A549 (cell line): ENCODE measurements at places on chromosomes 1 and 21. TPM values are rescaled to one million over a fixed set of nuclear protein-coding genes. Genes with fewer than 3 reads are reported as not detected.

Gene OR14A2
- polyA plus RNA-seq: not detected in 3 replicates

Gene OR2M3
- not detected in 3 replicates for polyA plus RNA-seq

Gene PGLYRP4
- not detected in 3 replicates for polyA plus RNA-seq

Gene MYBPH
- not detected in 3 replicates for polyA plus RNA-seq

GRCh38 chr1:98304888-98305287, 356.6 kb upstream of the SNX7 start:
- no peak for DNase-seq

GRCh38 chr1:46072975-46073374, 59.5 kb downstream of the PIK3R3 start:
- DNase-seq: no peak

DNA sequence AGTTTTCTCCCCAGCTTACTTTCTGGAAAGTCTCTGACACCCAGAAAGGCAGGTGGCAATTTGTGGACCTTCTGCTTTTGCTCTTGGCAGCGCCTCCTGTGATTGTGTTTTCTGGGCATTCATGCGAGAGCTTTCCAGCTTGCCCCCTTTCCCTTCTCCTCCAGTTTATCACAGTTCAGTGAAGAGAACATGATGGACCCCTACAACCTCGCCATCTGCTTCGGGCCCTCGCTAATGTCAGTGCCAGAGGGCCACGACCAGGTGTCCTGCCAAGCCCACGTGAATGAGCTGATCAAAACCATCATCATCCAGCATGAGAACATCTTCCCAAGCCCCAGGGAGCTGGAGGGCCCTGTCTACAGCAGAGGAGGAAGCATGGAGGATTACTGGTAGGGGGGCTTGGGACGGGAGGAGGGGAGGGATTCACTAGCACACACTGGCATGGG, 24.3 kb upstream of the IKBKE start:
- no peak for DNase-seq

DNA sequence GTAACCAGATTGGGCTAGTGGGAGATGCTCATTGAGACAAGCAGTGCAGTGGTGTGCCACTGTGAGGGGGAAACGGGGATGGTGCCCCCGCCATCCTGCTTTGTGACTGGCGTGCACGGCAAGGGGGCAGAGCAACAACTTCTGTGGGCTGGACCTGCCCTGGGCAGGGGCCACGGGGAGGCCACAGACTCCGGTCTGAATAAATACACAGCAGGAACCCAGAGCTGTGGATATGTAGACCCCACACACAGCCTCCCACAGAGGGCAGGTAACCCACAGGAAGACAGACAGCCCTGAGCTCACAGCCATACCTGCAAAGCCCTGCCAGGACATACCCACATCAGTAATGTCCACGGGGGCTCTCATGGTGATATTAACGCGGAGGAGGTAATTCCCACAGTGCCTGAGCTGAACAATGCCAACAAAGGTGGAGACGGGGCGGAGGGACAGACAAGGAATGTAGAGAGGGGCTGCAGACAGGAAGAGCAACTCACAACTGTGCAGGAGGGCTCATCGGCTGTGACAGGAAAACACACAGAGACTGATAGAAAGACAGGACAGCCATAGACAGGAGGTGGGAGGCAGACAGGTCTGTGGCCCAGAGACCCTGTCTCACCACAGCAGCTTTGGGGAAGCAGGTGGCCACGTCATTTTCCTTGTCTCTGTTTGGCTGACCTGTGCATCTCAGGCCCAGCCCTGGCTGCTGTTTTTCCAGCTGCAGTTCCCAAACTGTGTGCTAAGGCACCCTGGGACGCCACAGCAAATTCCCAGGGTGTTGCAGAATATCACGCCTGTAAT, 4.9 kb upstream of the WNT3A start:
- DNase-seq: no peak

GRCh38 chr1:167012570-167012969, 23.5 kb downstream of the MAEL start:
- no peak for DNase-seq

GRCh38 chr1:3407021-3407420, 47.4 kb upstream of the ARHGEF16 start:
- no peak for DNase-seq

GRCh38 chr21:33359446-33359845, 34.7 kb downstream of the IFNAR1 start:
- DNase-seq: no peak

DNA sequence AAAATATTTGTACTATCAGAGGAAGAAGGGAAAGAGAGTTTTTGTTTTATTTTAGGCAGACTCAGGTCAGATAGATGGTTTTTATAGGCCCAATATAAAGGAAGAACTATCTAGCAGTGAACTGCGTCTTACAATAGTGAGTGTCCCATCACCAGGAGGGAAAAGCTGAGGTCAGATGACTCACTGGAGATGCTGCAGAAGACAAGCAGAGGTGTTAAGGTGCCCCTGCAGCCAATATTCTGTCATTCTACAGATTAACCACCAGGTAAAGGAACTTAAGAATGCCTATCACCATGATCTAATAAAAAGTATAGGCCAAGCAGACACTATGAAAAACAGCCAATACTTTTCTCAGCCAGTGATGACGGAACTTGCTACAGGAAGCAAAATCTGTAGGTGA, 29.6 kb downstream of the IVNS1ABP start:
- no peak for DNase-seq

DNA sequence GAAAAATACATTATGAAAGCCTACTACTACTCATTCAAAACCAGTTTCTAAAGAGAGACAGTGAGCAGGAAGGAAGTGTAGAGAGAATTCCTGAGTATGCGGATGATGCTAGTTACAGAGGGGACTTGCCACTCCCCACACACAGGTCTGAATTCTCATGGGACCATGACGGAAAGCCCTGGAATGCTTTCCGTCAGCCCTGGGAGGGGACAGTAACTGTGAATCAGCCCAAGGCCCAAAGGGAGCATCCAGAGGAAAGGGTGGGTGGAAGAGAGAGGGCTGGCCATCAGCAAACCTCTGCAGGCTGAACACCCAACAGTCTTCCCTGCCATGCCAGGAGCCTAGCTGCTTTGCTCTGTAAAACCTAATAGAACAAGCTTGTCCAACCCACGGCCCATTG, 36.4 kb downstream of the RCSD1 start:
- no peak for DNase-seq

GRCh38 chr21:43578677-43579303, 80.5 kb downstream of the HSF2BP start:
- DNase-seq: no peak

- no peak for DNase-seq
These were observed 64.0 kb upstream of the BCL10 start for GRCh38 chr1:85340427-85340826.
